ENCODE measurements at places on chromosomes 6 and 20.
A peak's percentile ranks its signal among the peaks of the same experiment; 100 is the strongest.

DNA sequence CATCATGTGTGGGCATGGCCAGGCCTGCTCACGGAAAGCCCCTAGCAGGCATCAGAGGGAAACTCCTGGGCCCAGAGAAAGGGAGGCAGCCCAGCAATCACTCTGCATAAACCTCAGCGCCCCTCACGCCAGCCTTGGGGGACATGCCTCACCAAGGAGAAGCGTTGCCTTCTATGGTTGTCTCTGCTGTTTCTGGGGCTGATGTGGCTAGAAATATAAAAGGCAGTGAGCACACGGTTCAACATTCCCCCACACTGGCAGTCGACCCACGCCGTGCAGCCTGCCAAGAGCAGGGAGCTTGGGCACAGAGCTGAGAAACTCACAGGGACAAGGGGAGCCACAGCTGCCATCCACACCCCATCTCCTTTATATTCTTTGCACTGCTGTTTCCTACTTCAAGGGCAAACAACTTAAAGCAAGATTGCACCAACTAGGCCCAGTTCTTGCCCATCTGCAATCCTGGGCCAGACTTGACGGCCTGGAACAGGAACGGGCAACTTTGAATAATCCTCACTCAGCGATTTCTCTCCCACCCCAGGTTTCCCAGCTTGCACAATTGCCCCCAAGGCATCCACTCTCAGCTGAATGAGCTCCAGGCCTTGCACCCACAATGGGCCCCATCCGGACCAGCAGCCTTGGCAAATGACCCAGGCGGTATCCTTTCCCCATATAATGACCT, 35.5 kb upstream of the FOXC1 start:
- no peak for DNase-seq

DNA sequence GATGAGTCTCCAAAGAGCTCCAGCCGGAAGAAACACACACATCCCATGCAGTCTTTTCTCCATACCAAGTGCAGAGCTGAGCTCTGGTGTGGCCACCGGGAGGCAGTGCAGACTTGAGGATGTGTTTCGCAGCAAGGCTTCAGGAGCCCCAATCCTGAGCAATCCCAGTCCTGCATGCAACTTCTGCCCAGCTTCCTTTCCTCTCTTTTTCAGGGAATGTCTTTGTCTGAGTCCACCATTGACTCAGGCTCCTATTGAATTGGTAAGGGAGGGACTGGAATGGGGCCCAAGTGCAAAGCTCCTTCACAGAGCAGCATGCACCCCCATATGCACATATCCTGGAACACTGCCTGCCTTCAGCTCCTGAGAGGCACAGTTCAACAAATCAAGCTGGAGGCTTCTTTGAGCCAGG, 50.5 kb upstream of the ASIP start:
- DNase-seq, result no peak

DNA sequence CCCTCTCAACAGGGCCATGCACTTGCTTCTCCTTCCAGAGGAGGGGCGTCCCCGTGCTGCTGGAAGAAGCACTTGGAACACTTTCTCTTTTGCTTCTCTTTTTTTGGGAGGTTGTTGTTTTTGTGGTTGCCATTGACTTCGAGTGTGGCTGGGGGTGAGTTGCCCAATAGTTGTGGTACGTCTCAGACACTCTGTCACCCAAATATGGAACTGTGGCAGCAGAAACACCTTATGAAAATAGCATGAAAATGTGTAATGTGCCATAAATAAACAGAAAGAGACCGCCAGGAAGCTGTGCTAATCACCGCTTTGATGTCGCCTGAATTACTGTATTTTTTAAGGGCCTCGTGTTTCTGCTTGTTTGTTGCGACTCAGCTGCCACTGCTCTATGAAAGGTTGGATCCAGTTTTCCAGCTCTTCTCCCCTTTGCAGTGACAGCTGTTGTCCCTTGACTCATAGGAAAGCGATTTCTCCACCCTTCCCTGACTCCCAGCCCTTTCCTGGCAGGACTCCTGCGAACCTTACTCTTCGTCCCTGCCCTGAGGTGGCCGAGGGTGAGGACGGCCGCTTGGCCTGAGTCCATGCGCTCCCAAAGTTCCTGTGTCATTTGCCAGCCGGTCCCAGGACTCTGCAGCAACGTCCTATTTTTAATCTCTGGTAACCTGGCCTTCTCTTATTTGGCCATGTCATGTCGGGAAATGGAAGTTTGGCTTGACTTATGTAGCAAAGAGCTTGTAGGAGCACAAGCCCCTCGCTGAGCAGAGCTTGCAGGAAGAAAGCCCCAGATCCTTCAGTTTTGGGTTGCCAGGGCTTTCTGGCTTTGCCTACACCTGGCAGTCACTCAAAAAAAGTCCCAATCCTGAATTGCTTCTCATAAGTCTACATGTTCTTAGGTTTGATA, 694.6 kb downstream of the QKI start:
- DNase-seq, result no peak

DNA sequence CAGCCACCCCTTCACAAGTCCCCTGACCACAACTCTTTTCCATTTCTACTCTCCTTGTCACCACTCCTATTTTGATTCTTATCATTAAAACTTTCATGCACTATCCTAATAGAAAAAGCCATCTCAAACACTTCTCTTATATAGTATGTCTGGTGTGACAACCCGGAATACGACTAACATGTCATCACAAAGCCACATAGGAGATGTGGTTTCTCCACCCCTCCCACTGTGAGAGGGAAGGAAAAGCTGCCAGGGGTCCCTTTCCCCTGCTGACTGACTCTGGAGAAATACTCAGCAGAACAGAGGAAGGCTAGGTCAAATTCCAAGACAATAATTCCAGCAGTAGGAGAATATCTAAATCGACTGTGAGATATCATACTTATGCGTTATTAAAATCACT, 193.0 kb upstream of the KCNK16 start:
- DNase-seq, result no peak

DNA sequence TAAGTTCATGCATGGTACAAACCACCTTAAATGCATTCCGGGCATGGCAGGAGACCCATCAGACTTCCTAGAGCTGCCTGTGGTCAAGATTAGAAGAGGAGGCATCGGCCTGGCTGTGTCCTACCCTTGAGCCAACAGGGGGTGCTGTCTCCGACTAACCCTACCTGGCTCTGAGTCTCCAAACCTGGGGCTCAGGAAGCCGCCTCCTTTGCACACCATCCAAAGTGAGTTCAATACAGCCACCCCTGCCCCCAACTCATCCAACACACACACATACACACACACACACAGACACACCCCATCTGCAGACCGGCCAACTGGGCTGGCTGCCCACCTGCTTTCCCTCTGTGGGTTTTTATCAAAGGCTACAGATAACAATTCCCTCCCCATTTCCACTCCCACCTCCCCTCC, 77.0 kb downstream of the JPH2 start:
- DNase-seq, result no peak

DNA sequence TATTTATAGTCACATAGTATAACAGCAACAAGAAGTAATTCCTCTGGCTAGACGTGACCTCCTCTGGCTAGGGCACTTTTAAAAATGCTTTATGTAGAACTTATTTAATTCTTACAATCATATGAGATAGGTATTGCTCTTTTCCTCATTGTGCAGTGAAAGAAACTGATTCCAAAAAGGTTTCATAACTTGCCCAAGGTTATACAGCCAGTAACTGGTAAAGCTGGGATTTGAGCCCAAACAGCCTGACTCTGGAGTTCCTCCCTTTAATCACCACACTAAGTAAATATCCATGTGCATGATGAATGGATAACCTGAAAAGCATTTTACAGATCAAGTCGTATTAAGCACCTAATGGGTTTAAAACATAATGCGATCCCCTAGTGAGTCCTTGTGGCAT, 214.6 kb downstream of the PRL start:
- no peak for DNase-seq

GRCh38 chr6:41717392-41717736, 18.0 kb downstream of the TFEB start:
- DNase-seq, result no peak

GRCh38 chr20:17629678-17630089, 52.4 kb downstream of the RRBP1 start:
- no peak for DNase-seq

GRCh38 chr6:166025149-166025898, 142.3 kb downstream of the TBXT start:
- DNase-seq, result no peak

DNA sequence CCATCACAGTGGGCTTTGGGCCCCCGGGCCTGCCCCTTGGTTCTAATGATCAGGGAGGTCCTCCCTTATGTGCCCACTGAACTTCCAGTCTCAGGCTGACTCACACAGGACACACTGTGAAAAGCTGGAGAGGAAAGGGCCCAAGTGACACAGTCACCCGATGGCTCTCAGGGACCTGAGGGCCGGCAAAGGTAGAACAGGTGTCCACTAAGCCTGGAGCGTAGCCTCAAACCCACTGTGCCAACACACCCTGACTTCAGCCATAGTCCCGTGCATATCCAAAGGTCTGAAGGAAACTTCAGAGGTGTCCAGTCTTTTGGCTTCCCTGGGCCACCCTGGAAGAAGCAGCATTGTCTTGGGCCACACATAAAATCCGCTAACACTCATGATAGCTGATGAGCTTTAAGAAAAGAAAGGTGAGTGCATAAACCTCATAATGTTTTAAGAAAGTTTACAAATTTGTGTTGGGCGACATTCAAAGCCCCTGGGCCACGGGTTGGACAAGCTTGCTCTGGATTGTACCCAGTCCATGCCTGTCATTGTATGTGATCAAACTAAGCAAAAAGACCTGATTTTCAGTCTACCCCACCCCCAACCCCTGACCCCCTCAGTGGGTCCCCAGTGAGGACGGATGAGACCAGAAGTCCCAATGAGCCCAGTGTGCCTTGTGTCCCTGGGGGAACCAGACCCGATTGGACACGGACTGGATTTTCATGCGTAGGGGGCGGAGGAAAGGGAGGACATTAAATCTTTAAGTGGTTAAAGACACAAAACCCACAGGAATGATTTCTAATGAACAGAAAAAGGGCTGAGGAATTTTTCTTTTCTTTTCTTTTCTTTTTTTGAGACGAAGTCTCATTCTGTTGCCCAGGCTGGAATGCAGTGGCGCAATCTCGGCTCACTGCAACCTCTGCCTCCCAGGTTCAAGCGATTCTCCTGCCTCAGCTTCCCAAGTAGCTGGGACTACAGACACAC, 6.1 kb downstream of the RAMACL start:
- no peak for DNase-seq

DNA sequence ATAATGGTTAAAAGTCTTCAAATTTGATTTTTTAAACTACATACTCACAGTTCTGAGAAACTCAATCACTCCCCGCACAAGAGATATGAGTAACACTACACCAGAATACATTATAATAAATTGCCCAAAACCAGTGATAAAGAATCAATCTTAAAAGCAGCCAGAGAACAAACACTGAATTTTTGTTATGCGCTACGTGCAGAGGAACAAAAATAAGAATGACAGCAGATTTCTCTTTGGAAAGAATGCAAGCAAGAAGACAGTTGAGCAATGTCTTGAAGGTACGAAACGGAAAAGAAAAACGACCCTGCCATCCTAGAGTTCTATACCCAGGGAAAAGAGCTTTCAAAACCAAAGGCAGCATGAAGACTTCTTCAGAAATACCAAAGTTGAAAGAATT, 216.7 kb downstream of the TTLL2 start:
- DNase-seq, result no peak

- DNase-seq, result no peak
Observed at GRCh38 chr20:31806564-31807355, 12.4 kb upstream of the MYLK2 start.

GRCh38 chr6:42726485-42727086, 4.2 kb upstream of the PRPH2 start:
- peak; percentile 57 for DNase-seq

GRCh38 chr6:26653007-26653406, 6.5 kb downstream of the ZNF322 start:
- no peak for DNase-seq
